ENCODE measurements at places on chromosomes 2 and 18.
A peak's percentile ranks its signal among the peaks of the same experiment; 100 is the strongest.

GRCh38 chr18:51857989-51858388, 482.0 kb upstream of the DCC start:
- no peak for DNase-seq

- DNase-seq = peak; percentile 78
Observed at GRCh38 chr2:74414881-74415761, 6.3 kb downstream of the C2orf81 start.

GRCh38 chr2:218435003-218435982, 16.4 kb downstream of the VIL1 start:
- peak; percentile 46 for DNase-seq

DNA sequence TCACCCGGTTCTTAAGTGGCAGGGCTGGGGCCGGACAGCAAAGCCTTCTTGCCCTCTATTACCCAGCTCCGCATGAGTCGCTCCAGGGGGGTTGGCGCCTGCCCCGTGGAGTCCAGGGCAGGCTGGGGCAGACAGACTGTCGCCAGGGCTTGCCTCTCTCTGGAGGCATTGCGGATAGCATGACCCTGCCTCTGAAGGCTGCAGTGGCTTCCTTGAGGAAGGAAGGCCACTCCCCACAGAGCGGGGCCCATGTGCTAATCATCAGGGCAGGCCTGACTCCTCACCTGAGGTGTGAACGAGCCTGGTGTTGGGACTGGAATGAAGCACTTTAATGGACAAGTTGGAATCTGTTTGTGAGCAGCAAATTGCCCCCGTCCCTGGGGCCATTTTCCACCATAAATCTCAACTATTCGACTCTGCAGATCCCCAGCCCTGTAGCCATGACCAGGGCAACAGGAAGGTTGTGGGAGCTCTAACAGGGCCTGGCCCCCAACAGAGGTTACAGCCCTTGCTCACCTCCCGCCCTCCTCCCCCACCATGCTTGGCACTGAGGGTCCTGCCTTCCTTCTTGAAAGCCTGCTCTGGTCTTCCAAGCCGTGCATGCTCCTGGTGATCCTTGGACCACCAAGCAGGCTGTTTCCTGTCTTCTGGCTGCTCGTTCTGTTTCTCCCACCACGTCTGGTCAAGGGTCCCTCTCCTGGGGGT, 144.9 kb upstream of the HAAO start:
- DNase-seq = no peak

DNA sequence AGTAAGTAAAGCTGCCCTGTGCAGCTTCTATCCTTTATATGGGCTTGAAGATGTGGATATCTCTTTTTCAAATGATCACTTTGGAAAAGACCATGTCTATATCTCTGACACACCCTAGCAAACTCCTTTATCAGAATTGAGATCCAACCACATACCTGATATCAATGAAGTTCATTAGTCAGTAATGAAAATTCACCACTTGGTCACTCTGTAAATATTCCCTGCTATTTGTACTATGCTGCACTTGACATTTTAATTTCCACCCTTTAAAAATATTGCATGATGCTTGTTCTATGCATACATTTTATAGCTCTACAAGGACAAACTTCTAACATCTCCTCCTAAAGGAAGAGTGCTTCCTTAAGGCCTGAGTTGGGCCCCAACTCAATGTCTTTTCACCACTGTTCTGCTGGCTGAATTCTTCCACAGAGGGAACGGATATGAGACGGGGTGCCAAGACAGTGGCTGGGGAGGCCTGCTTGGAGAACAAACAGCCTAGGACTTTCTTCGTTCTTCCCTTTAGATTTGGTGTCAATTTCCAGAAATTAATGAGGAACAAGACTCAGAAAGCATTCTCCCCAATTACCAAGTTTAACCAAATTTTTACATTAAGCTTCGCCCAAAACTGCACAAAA, at the start of gene GKN2:
Gene GKN2 (minus strand): TSS at position 7 of the 635 bp plus-strand sequence. CDS start 32 bp downstream, outside the sequence.
- no peak for DNase-seq

- DNase-seq = no peak
Observed at GRCh38 chr2:164335128-164335527, 286.2 kb downstream of the GRB14 start.

- no peak for DNase-seq
Observed at GRCh38 chr18:62760403-62760734, 45.0 kb downstream of the PHLPP1 start.

- DNase-seq = no peak
Observed at GRCh38 chr2:215418064-215418963, 17.6 kb downstream of the FN1 start.

- no peak for DNase-seq
Observed at GRCh38 chr2:150153646-150154307, 333.7 kb downstream of the RND3 start.

All from AG08396 (cell line).